ENCODE measurements at places on chromosomes 4 and X.

DNA sequence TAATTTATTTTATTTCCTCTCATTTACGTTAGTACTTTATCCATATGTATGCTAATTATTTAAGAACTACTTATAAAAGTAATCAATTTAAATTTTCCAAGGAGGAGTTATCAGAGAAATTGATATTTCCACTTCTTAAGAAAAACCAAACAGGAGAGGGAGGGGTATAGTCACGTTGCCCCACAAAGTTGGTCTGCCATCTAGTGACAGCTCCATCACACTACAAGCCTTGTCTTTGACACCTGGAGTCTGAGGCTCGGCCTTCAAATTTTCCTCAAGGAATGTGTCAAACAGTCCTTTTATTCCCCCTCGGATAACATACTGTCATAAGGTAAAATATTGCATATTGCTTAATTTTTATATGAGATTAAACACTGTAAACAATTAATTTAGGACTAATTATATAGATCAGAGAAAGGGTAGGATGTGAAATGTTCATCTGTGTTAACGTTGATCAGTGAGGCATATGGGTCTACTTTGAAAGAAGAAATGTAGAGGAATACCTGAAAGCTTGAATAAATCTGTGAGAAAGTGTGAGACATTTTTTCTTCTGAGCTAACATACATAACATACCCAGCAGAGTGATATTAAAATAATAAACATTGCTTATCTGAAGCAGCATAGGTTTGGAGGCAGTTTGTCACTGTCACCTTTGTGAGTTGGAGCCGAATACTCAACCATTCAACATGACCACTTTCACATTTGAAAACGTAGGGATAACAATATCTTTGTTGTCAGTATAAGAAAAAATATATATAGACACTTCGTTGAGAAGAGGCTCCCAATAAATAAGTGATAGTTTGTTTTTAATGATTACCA lies 114.4 kb downstream of the GLRA3 start:
- DNase-seq, result peak; percentile 8

GRCh38 chrX:153971450-153972367 lies at the start of gene HCFC1:
Gene HCFC1, minus strand, starts transcription at chrX:153971818. Its CDS starts 978 bp downstream, at chrX:153970840.
- DNase-seq, result peak; percentile 86

GRCh38 chr4:183098019-183098722 lies 886 bp upstream of the WWC2 start:
- DNase-seq, result peak; percentile 19

GRCh38 chrX:1911401-1912128 lies 296.7 kb downstream of the ASMT start:
- no peak for DNase-seq

DNA sequence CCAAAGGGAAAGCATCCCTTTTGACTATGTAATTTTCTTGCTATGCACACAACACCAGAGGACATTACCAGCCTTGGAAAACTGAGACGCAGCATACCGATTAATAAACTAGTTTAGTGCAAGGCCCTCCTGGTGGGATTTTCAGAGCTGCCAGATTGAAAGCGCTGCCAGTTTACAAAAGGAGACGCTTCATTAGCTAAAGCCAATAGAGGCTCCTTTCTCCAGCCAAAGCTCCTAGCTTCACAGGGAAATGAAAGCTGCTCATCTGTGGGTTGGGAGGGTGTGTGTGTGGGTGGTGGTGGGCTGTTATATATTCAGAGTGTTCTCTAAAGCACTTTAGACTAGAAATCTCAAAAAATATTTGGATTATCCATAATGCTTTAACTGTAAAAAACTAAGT lies 32.4 kb downstream of the SPANXN4 start:
- DNase-seq, result no peak

DNA sequence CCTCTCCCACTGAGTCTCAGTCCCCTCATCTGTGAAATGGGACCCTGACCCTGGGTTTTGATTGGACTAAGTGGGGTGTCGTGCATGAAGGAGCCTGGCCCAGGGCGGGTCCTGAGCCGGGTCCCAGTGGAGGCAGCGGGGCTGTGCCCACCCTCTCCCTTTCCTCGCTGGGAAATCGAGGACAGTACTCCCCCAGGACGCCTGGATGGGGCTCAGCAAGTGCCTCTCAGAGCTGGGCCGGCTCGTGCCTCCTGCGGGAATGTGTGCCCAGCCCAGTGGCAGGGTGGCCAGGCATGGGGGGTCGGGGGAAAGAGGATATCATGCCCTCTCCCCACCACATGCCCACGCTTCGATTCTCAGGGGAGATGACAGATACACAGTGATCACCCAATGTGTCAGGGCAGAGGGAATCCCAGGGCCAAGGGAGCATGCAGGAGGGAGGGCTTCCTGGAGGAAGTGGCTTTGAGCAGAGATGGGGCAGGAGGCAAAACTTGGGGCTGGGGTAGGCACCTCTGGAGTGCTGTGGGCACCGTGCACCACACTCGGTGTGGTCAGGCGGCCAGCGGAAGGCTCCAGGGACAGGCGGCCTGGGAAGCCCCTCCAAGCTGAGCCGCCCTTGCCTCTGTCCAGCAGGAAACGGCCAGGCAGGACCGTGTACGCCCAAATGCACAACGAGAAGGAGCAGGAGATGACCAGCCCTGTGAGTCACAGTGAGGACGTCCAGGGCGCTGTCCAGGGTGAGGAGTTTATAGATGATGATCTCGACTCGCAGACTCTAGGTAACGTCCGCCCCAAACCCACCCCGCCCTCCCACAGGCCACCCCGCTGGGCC lies 203.0 kb downstream of the AFAP1 start:
- DNase-seq, result no peak

- DNase-seq, result no peak
These were observed 379.8 kb downstream of the ZNF674 start for GRCh38 chrX:46165411-46165810.

GRCh38 chrX:126982158-126982557 lies 162.6 kb downstream of the PRR32 start:
- no peak for DNase-seq

- DNase-seq, result peak; percentile 28
These were observed 569 bp upstream of the FHL1 start for GRCh38 chrX:136146614-136147314.

DNA sequence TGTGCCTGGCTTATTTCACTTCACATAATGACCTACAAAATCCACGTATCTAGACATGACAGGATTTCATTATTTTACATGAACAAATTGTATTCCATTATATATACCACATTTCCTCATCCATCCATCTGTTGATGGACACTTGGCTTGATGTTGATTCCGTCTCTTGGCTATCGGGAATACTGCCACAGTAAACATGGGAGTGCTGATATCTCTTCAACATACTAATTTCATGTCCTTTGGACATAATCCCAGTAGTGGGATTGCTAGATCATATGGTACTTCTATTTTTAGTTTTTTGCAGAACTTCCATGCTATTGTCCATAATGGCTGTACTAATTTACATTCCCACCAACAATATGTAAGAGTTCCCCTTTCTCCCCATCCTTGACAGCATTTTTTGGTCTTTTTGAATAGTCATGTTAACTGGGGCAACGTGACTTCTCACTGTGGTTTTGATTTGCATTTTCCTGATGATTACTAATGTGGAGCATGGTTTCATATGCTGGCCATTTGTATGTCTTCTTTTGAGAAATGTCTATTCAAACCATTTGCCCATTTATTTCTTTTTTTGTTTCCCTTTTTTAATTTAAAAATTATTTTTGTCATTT lies 68.9 kb downstream of the HTRA3 start:
- no peak for DNase-seq

- DNase-seq, result peak; percentile 91
These were observed 21.6 kb downstream of the FABP2 start for GRCh38 chr4:119300101-119300978.

GRCh38 chr4:137587796-137588195 lies 55.5 kb upstream of the PCDH18 start:
- no peak for DNase-seq

GRCh38 chr4:15577508-15577907 lies 77.6 kb downstream of the FBXL5 start:
- DNase-seq, result no peak

- no peak for DNase-seq
These were observed 60.8 kb upstream of the CBR4 start for GRCh38 chr4:169070895-169071218.

DNA sequence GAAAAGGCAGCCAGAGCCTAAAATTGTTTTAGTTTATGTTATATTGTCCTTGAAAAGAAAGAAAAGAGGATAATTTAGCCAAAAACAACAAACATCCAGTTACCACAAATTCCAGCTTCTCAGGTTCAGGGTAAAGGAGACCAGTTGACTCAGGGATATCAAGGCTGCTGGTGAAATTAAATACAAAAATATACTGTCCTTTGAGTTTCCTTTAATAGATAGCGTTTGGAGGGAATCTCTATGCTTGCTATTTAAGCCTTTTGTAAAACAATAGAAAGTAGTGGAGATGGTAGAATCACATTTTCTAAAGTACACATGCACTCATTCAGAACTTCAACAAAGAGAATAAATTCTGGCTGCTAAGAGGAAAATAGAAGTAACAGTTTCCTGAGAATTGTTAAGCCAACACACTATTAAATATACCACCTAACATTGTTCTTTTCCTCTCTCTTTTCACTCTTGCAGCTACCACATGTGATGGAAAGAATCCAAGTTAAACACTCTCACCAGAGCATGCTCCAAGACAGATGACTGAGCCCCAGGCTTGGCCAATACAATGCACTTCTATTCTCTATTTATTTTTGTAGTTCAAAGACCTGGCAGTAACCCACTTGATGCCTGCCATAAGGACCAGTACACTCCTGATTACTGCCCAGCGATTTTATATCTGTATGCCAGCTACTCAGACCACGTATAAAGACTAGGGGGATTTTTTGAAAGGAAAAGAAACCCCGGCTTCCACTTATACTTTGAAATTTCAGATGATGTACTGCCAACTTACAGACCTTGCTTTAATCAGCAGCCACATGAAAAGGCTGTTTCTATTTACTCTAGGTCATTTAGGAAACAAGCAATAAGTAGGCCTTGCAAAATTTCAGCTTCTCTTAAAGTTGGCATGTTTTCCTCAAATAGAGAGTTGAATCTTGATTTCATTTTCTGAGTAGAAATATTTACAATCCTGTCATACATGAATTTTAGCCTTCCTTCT lies 756.9 kb downstream of the FAT4 start:
- DNase-seq, result no peak

DNA sequence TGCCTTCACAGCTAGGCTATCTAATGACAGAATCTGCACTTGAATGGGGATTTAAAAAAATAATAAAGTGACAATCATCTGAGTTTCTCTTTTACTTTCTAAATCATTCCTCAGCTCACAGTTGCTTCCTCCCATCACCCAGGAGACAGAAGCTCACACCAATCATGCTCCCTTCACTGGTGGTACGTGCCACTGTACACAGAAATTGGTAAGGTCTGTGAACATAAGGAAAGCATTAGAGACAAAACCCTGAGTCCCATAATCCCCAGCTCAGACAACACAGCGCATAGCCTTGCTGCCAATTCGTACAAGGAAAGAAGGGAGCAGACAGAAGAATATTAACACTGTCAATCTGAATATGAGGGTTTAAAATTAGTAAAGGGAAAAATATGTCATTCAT lies 133.1 kb downstream of the IDS start:
- no peak for DNase-seq

DNA sequence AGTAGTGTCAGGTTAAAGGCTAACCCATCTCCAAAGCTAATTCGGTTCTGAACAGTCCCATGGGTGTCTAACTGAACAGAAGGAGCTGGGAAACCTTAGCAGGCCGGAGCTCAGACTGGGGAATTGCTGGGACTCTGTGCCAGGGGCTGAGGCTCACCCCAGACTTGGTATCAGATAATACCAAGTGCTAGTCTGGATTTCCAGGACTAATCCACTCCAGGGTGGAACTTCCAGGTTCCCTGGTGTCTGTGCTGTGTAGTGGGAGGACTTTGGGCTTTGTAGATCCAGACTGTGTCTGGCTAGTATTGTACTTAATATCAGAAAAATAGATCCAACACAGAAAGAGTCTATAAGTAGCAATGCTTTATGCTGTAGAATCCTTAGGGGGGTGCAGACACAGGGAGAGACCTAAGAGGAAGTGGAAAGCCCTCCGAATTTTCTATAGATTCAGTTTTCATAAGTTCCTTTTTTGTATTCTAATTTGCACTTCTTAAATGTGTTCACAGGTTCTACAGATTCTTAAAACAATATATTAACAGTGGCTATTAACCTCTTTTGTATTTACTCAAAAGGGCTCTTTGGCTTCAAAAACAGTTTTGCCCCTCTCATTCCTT lies 4.1 kb downstream of the ZNF827 start:
- no peak for DNase-seq

DNA sequence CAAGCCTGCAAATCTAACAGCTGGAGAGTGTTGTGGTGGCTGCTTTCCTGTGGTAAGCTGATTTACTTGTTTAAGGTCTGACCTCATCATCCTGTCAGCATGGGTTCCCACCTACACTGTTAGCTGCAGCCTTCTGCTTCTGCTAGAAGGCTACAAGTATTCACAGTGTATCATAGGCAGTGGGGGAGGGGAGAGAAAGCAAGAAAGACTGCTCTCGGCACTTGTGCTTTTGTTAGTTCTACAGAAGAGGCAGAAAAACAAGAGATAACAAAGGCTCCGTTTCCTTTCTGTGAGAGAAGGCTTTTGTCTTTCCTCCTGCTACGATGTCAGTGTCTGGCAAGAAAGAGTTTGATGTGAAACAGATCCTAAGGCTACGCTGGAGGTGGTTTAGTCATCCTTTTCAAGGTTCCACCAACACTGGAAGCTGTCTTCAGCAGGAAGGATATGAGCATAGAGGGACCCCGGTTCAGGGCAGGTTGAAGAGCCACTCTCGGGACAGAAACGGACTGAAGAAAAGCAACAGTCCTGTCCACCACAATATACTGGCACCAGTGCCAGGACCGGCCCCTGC lies at the start of gene KLHL4:
KLHL4 (plus strand) TSS at position 232 of the 571 bp plus-strand sequence; CDS start at position 324, 92 bp downstream.
- DNase-seq, result no peak

- no peak for DNase-seq
These were observed 98.8 kb upstream of the GATB start for GRCh38 chr4:151859641-151860040.

DNA sequence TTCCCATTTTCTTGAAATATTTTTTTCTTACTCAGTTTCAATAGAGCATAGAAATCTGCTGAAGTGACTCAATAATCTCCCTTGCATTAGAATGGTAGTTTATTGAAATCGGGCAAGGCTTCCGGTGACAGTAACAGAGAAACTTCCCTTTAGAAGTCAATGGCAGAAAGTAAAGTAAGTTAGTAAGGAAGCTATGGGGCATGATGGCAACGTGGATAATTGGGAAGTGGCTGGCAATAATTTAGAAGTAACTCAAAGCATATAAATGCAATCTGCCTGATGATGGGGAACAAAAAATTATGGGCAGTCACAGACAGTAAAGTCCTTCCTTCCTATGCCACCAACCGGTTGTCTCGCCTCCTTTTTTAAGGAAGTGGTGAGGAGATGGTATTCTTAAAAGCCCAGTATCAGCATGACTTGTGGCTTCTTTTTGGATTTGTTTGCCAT lies 7.6 kb downstream of the CYBB start:
- no peak for DNase-seq

- no peak for DNase-seq
These were observed 53.8 kb downstream of the RAP1GDS1 start for GRCh38 chr4:98314791-98315565.

DNA sequence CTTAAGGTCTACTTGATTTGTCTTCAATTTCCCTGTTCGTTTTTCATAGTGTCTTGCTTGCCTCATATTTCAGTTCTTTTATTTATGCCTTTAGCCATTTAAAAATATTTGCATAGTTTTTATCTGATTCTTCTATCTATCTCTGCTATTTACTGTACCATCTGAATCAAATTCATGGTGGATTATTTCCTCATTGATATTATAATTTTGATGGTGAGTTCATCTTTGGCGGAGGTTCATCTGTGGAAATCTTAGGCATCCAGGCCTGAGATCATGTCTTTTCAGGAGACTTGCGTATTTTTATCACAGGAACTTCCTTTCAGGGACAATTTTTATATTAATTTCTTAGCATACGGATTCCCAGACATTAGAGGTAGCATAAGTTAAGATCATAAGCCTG lies 275.2 kb downstream of the STPG2 start:
- DNase-seq, result no peak
